C1 segment of cervical spinal cord (tissue), 14 donors: ENCODE measurements at places on chromosomes 4 and X.

GRCh38 chrX:145910017-145910416, 92.4 kb downstream of the SLITRK2 start:
- DNase-seq = no peak

DNA sequence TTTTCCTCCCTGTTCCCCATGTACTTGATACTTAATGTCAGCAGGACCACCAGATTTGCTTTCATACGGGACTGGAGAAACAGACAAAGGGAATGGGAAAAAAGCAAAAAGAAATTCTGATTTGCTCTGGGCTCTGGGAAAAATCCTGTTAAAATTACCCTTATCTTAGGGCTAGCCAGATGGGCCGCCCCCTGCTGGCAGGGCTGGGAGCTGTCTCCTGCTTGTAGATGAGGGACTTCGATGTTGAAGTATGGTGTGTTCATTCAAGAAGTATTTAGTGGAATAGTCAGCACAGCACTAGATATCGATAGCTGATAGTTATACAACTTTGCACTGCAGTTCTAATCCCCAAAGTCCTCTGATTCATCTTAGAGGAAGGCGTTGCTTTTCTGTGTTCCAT, 45.8 kb downstream of the BCORL1 start:
- DNase-seq = peak; percentile 3

GRCh38 chr4:104930298-104930697, 216.4 kb upstream of the TET2 start:
- no peak for DNase-seq

- DNase-seq = no peak
These were observed 214.6 kb upstream of the FAM241A start for GRCh38 chr4:111930659-111931058.

GRCh38 chr4:176013476-176014247, 52.0 kb upstream of the WDR17 start:
- no peak for DNase-seq

DNA sequence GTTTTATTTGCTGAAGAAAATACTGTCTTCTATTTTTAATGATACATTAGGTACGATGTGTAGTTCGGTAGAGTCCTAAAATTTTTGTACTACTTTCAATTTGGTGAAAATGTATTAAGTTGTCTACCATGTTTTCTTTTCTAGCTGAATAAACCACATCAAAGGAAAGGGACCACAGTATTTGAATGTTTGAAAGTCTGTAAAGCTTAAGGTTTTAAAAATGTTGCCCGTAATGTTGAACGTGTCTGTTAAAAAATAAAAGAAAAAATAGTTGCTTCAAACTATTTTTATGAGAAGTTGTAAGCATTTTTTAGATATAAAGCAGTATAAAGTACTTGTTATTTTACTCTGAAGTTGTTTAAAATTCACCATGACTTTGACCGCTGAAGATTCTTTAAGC, 3.2 kb downstream of the CDKN2AIP start:
- no peak for DNase-seq

DNA sequence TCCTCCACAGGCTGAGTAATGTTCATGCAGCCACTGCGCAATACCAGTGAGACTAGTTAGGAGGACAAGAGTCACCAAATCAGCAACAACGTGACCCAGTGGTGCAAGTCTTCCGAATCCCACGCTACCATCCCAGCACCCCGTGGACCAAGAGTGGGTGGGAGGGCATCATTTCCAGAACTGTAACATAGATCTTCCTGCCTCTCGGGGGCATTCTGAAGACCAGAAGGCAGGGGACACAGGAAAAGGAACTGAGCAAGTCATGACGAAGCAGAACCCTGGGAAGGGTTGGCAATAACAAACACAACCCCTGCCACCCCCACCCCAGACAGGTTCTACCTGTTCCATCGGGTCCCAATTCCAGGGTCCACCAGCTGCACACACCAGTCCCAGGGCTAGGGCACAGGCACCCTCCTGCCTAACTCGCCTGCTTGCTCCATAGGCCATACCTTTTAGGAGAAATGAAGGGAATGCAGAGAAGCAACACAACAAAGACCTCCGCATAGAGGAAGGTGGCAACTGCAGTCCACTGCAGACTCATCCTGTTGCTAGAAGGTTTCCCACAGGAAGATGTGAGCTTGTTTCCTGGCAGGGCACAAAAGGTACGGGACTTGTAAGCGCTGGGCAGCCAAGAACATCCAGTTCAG, 1.4 kb downstream of the BCAP31 start:
- no peak for DNase-seq

GRCh38 chrX:15056044-15056443, 182.8 kb downstream of the MOSPD2 start:
- DNase-seq = no peak

DNA sequence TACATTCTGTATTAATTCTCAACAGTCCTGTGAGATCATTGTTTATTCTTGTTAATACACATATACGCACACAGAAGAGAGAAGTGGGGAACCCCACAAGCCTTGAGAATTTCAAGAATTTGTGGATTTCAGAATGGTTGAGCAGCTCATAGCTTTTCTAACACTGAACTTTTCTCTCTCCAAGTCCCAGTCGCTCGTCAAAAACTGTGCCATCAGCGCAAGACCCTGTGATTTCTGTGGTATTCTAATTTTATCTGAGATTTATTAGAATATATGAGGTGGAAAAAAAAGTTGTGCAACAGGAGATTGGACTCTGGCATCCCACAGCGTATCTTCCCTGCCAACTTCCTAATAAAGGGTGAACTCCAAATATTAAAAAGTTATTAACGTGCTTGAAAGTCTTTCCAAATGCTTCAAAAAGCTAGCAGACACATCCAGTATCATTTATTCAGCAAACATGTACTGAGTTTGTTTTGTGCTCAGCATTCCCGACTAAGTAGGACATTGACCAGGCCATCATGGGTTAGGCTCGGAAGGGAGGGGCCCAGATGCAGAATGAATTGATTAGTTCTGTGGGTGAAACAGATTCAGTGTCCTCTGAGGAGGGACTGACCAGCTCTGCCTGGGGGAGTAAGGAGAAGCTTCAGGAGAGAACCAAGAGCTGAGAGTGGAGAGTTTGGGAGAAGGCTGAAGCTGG, 165.6 kb downstream of the CBR4 start:
- DNase-seq = no peak

- no peak for DNase-seq
These were observed 1023.6 kb upstream of the HS3ST1 start for GRCh38 chr4:12452291-12452690.

- no peak for DNase-seq
These were observed 44.0 kb upstream of the EFNB1 start for GRCh38 chrX:68784816-68785215.

GRCh38 chr4:146814750-146815149, 130.9 kb downstream of the TTC29 start:
- DNase-seq = no peak

GRCh38 chr4:182228991-182229577, 14.1 kb upstream of the TENM3 start:
- no peak for DNase-seq

DNA sequence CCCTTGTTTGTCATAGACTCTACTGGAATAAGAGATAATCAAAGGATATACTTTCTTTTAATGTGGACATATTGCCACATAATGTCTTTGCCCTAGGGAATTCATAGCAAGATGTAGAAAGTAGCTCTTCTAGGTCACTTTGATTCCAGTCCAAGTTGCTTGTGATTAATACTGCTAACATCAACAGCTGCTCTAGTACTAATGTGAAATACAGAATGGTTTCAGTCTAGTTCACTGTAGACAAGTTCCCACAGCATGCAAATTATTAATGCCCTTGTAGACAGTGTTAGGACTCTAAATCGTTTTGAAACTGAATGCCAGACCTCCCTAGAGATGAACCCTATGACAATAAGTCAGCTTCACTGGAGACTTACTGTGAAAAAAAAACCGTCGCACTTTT, 494.6 kb upstream of the ATOH1 start:
- DNase-seq = no peak

DNA sequence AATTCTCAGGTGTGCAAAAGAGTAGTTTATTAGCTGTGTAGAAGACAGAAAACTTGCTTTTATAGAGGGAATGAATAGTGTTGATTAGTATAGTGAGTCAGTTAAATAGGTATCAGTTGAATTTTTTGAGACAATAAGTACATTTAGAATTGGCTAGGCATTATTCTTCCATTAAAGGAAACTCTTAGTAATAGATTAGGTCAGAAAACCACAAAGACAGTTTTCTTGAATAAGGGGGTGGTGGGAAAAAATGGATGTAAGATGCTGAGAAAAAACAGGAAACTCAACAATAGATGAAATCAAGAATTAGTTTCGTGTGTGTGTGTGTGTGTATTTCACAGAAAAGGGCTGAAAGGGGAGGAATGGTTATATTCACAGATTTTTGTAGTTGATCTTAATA, 16.8 kb downstream of the CD38 start:
- no peak for DNase-seq

DNA sequence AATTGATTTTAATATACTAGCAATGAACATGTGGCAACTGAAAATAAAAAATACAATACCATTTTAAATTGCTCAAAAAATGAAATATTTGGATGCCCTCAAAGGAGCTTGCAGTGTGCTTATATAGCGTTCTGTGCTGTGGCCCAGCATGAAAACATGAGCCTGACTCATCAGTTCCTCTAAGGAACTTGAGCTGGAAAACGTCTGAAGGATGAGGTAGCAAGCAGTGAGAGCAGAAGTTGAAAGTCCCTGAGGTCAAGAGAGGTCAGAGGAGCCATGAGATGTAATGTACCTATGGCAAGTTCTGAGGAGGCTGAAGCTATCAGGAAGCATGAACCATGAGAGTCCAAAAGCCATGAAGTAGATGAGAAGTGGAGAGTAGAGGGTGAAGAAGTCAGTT, 59.7 kb downstream of the HMGB3 start:
- no peak for DNase-seq

- no peak for DNase-seq
These were observed 1620.4 kb downstream of the PCDH7 start for GRCh38 chr4:32340591-32340990.

- DNase-seq = no peak
These were observed 24.4 kb downstream of the DCX start for GRCh38 chrX:111387470-111388070.

DNA sequence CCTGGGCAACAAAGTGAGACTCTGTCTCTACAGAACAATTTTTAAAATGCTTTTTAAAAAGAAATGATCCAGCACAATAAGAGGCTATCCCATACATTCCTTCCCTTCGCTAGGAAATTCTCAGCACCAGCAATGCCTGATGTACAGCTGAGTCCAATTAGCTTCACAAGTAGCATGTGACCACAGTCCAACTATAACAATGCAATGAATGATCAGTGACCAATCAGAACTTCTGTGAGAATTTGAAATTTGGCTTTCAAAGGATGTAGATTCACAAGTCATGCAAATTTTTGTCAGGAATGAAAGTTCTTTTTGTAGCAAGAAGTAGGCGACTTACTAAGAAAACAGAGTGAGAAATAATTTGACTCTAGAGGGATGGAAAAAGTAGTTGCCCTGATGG, 278.5 kb upstream of the UGT8 start:
- DNase-seq = no peak

GRCh38 chr4:167308876-167309275, 74.6 kb upstream of the SPOCK3 start:
- DNase-seq = no peak

GRCh38 chrX:40434443-40434842, 146.3 kb upstream of the ATP6AP2 start:
- DNase-seq = no peak

- no peak for DNase-seq
These were observed 197.1 kb upstream of the MAMLD1 start for GRCh38 chrX:150165776-150166610.

- DNase-seq = peak; percentile 76
These were observed 74.2 kb downstream of the LIMCH1 start for GRCh38 chr4:41611881-41612871.

GRCh38 chrX:9668537-9668936, 97.1 kb downstream of the GPR143 start:
- no peak for DNase-seq

GRCh38 chr4:141004823-141005222, 128.4 kb downstream of the RNF150 start:
- no peak for DNase-seq

GRCh38 chr4:188971125-188971524, 831.9 kb downstream of the TRIML1 start:
- DNase-seq = no peak

DNA sequence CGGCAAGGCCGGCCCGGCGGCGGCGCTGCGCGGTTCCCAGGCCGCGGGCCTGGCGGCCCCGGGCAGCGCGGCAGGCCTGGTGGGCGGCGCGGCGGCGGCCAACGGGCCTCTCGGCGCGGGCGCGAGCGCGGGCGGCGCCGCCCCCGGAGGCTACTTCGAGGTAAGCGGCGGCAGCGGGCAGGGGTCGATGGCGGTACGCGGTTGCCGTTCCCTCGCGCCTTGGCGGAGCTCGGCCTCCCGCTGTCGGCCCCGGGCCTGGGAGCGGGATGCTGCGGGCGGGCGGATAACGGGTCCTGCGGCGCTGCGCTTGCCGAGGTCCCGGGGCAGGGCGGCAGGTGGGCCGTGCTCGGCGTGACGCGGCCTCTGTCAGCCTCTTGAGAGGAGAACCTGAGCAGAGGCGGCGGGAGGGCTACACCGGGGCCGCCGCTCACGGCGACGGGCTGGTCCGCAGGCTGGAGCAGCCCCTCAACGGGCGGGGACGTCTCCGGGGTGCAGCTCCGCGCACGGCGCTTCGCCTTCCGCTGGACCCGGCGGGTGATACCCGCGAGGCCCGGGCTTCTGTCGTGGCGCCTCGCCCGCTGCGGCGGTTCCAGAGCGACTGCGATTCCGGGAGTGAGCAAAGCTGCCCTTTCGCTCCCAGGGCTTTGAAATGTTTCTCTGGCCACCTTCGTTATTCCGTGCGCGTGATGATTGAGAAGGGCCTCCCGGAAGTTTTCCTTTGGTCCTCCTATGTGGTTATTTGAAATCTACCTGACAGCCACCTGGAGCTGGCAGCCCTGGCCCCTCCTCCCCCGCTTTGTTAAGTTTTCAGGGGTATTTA, 774 bp downstream of the FAM193A start:
- no peak for DNase-seq

DNA sequence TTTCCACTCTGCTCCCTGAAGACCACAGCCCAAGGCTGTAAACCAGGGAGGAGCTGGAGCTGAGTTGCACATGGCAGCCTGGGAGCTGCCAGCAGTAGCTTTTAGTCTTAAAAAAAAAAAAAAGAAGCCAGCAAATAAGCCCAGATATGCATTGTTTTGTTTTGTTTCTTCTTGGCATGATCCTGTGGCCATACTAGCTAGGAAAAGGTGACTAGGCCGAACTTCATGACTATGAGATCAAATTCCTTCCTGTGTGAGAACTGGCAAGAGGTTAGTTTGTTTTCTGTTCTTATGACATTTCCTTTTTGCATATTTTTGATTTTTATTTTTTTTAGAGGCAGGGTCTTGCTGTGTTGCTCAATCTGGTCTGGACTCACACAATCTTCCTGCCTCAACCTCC, 323.3 kb downstream of the DCTD start:
- no peak for DNase-seq

GRCh38 chr4:87838890-87839591, 6.3 kb downstream of the MEPE start:
- peak; percentile 16 for DNase-seq

GRCh38 chrX:105745863-105746262, 76.5 kb upstream of the NRK start:
- DNase-seq = no peak

DNA sequence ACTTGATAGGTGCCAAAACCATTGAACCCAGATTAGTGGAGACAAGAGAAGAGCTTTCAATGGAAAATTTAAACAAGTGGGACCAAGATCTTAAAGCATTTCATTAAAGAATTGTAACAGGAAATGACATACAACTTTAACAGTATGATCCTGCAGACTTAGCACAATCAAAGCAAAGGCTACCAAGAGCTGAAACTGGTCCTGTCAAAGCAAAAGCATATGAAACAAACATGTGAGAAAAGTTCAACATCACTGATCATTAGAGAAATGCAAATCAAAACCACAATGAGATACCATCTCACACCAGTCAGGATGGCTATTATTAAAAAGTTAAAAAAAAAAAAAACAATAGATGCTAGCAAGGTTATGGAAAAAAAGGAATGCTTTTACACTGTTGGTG, 425.6 kb downstream of the IL1RAPL1 start:
- DNase-seq = no peak
